Stimulated activated CD4-positive, alpha-beta T cell treated with anti-CD3 and anti-CD28 coated beads, TNF-alpha, amount 100 ng/mL, for 1 hour (primary cell): ENCODE measurements at places on chromosomes 5 and 9.

DNA sequence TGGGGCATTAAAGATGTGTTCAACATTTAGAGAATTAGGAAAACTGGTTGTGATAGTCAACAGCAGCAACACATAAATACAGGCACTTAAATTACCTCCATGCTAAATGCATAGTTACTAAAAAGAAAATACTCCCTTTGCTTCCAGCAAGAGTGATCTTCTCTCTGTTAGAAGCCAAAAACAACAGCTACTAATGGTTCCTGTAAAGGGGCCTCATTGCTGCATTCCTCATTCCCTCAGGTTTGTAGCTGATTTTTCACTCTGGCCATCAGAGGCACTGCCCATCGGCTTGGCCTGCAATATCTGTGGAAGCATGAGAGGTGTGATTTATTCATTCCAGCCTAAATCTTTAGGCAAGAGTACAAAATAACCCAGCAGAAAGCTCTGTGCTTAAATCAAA lies 466.0 kb upstream of the ADAMTS16 start:
- no peak for DNase-seq

GRCh38 chr5:108451269-108451668 lies 69.4 kb upstream of the FBXL17 start:
- no peak for DNase-seq

- DNase-seq = no peak
Observed at GRCh38 chr9:132717326-132717945, 47.2 kb downstream of the GTF3C4 start.

- DNase-seq = no peak
Observed at GRCh38 chr5:53211799-53212198, 102.2 kb upstream of the MOCS2 start.

DNA sequence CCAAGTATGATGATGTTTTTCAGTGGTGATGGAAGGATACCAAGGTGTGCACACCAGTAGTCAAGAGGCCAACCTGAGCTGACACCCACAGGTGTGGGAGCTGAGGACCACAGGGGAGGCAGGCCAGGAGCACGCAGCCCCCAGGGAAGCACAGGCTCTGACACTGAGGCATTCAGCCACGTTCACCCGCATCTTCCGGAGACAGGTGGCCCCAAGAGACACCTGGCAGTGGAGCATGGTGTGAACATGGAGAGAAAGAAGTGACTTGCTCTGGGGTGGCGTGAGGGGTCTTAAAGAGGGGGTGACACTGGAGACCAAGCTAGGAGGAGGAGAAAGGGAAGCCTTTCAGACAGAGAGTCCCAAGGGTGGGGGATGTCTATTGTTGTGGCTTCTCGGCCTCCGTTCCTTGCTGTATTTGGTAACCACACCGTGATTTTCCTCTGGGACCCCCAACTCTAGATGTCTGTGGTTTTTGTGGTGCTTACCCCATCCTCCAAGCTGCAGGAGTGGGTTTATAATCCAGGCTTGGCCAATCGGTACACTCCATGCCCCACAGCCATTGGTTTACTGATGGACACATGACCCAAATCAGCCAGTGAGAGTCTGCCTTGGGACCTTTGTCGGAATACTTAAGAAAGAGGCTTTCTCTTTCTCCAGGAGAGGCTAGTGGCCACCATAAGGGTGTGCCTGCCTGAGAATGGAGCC lies 84.6 kb downstream of the HRH2 start:
- DNase-seq = no peak

- no peak for DNase-seq
Observed at GRCh38 chr5:20088361-20088760, 100.4 kb upstream of the CDH18 start.

DNA sequence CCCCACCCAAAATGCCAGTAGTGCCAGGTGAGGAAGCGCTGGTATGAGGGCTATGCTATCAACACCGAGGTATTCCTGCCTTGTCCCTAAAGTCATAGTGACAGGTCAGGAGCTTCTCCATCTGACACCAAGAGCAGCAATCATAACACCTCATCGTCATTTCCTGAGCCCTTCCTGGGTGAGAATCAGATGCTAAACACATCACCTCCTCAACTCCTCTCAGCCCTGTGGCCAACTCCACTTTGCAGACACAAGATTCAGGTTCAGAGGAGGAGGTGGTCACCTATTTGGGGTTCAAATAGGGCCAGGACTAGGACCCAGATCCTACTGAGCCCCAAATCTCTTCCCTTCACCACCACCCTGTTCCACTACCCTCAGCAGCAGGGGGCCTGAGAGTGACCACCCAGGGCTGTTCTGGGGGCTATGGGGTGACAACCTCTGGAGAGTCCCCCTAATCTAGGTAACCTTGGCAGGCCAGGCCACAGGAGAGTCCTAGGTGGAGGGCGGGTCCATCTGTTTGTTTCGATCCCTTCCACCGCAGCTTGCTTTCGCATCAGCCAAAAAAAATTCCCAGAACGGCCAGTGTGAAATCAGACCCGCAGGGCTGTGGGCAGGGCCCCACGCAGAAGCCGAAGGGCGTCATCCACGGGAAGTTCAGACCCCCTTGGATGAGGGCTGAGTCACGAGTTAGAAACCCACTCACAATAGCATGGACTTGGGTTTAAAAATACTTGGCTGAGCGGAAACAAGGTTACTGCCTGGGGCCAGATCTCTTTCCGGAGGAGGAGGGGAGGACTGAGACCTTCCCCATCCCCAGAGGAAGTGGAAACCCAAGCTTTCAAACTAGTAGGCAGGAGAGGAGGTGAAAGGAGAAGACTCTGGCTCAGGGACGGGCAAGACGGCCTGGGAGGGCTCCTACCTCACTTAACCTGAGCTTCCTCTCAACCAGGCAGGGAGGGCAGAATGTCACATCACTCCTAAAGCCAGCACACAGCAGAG lies 8.7 kb downstream of the STK10 start:
- no peak for DNase-seq

DNA sequence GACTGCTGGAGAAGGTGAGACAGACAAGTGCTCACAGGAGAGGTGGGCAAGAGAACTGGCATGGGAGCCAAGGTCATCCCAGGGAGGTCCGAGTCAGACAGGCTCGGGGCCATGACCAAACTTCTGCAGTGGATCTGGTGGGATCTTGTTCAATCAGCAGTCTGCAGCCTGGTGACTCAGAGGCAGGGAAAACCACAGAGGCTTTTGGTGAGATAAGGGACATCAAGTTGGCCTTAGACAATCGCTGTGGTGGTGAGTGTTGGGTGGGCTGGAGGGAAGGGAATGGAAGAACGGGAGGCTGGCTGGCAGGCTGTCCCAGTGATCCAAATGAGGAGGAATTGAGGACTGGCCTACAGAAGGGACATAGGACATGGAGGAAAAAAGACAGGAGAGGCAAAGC lies 123.8 kb downstream of the TMEM174 start:
- DNase-seq = no peak

GRCh38 chr9:11577522-11577921 lies 964.7 kb upstream of the PTPRD start:
- no peak for DNase-seq

- DNase-seq = no peak
Observed at GRCh38 chr5:79962575-79963222, 28.4 kb downstream of the MTX3 start.

DNA sequence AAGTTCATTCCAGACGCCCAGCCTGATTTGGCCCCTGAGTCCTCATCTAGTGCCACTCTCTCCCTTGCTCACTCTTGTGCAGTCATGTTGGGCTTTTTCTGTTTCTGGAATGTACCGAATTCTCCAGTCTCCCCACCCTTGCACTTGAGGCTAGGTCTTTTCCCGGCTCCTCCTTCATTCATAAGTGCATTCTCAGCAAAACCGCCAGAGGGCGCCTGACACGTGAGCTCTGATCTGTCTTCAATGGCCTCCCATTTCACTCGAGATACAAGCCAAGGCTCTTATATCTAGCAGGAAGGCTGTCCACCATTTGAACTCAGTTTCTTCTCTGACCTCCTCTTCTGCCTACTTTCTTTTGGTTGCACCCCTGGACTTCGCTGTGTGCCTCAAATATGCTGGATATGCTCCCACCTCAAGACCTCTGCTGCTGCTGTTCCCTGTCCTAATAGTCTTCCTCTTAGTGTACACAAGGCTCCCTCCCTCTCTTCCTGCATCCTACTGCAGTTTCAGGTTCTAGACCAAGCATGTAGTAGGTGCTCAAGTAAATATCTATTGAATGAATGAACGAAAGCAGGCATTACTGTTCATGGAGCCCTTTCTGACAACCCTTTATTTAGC lies 568.1 kb upstream of the WWC1 start:
- peak; percentile 20 for DNase-seq

DNA sequence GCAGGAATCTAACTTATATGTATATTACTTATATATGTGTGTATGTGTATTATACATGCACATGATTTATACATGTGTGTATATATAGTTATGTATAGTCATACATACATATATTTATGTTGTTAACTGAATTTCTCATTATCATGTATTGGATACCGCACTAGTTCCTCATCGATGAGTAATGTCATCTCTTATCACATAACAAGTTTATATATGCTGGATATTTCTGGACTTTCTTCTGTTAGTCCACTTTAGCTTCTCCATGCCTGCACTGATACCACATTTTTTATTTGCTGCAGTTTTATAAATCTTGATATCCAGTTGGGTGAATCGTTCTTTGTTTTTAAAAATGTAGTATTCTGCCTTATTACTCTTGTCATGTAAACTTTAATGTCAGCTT lies 50.2 kb downstream of the APC start:
- DNase-seq = no peak

- no peak for DNase-seq
Observed at GRCh38 chr5:34600118-34600493, 56.0 kb upstream of the RAI14 start.

DNA sequence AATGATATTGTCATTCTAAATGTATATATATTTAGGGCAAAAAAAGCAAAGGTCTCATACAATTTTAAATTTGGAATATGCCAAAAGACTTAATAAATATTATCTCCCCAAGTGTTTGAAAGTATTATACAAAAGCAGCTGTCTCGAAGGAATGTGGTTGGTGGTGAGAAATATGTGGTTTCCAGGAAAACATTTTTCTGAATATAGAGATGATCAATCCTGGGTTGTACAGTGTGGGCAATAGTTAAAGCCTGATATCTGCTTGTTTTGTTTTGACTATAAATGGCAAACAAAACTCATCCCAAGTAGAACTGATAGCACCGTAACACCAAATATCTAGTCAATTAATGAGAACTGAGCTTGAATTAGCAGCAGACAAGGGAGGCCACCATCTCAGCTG lies 391.8 kb upstream of the CD180 start:
- no peak for DNase-seq

GRCh38 chr5:17401470-17402288 lies 96.4 kb upstream of the TAF11L2 start:
- no peak for DNase-seq

DNA sequence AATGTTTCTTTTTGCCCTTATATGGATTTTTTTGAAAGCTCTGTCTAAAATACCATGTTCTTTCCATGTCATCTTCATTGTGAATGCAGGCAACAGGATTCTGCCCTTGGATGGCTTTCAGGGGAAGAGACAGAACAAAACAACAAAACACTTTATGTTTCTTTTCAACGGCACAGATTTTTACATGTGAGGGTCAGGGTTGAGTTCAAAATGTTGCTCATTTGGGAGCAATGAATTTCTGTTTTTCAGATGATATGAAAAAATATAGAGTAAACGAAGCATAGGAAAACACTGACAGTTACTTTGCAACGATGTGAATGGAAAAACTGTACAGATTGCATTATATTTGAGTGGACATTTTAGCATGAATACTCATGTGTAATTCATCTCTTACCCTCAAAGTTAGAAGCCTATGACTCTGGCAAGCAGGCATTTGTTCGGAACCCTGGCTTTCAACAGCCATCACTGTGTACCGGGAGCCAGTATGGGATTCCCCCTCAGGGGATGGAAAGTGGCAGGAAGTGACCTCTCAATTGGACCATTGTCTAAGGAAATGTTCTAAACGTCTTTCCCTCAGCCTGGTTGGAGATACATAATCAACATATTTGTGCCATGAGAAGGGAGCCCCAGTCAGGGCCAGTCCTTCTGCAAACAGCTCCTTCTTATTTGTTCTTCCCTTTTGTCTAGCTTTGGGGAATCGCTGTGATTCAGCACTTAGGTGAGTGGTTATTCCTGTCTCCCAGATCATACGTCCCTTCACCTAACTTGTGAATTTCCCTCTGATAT lies 153.9 kb upstream of the MEF2C start:
- DNase-seq = no peak

DNA sequence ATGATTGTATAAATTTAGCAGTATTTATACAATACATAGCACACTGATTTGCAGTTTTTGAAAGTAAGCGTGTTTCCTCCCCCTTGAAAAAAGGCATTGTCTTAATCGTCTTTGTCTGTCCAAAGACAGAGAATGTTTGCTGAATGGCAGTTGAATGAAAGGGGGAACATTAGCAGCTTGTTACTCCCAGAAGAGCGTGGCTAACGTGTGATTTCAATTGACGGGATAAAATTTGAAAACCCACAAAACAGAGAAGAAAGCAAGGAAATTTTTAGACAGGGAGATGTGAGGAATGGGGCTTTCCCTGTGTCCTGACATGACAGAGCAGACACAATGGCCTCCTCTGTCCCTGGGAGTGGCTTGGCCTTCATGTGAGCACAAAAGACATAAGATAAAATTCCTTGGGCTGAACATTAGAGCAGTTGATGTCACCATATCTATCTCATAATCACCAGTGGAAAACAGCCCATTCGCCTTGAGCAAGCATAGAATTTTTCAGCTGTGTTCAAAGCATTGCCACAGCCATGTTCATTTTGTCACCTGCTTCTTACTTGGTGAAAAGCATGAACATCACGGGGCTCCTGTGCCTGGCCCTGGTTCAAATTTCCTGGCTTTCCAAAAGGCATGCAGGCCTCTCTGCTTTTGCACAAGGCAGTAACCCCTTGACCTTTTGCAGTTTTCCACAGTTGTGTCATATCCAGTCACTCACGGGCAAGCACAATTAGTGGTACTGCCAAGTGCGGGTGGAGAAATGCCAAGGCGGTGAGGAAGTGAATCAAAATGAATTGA lies 126.9 kb downstream of the TLE1 start:
- DNase-seq = no peak

DNA sequence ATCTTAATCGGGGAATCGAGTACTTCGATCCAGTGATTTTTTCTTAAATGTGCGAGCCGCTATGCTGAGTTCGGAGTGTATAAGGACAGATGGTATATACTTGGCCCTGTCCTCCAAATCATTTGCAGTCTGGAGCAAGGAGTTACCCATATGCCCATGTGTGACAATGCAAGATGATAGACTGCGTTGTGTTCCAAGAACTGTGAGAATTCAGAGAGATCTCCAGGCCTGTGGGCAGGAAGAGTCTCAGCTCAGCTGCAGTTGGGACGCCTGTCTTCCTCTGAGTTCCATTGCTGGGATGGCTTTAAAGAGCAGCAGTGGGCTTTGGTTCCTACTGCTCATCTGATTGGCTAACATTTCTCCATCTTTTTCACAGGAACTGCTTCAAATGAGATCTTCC lies 106.6 kb downstream of the ADAMTS16 start:
- DNase-seq = no peak

- DNase-seq = no peak
Observed at GRCh38 chr5:154324033-154324432, 121.8 kb upstream of the SAP30L start.

GRCh38 chr5:56615361-56616153 lies 199.8 kb upstream of the MAP3K1 start:
- no peak for DNase-seq
